ENCODE measurements at places on chromosomes 11 and 22. TPM values are rescaled to one million over a fixed set of nuclear protein-coding genes. Genes with fewer than 3 reads are reported as not detected.

KLHL35 gene
- 1.3 TPM for total RNA-seq

SYT9 gene
- total RNA-seq = not detected

POTEH gene
- total RNA-seq = not detected

SUSD2 gene
- 1.4 TPM for total RNA-seq

C11orf87 gene
- 0.17 TPM for total RNA-seq

CALCA gene
- not detected for total RNA-seq

OR4A16 gene
- not detected for total RNA-seq

THAP12 gene
- 47.0 TPM for total RNA-seq

- no peak for DNase-seq
Measured at GRCh38 chr11:19955660-19956059, 204.6 kb downstream of the DBX1 start.

DNA sequence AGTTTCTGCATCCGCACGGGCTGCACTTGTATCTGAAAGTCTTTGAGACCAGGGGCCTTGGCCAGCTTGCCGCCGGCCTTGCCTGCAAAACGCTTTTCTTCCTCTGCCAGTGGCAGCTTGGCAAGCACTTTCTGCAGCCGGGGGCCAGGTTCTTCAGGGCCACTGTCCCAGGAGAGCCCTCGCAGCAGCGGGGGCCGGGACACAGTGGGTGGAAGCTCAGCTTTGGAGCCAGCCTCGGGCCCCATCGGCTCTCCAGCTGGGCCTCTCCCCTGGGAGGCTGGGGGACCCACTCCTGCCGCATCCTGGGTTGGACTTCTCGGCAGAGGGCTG is 57.5 kb upstream of the LYVE1 start:
- DNase-seq = peak; percentile 76

DNA sequence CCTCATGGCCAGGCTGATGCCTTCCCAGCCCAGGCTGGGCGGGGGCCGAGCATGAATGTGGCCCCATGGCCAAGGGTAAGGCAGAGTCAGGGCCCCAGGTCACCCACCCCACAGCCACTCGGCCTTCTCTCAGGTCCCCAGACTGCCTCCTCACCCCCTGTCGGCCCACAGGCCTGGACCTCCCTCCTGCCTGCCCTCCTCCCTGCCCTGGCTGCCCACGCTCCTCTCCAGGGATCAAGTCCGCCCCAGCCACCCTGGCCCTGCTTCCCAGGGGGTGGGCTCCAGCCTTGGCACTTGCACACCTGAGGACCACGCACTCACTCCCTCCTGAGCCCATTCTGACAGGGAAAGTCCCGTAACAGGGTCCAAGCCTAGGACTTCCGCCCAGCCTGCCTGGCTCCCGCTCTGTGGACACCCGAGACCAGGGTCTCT is 37.8 kb upstream of the TH start:
- DNase-seq = peak; percentile 61

- DNase-seq = no peak
Measured at GRCh38 chr11:115996125-115996807, 492.1 kb upstream of the CADM1 start.

DNA sequence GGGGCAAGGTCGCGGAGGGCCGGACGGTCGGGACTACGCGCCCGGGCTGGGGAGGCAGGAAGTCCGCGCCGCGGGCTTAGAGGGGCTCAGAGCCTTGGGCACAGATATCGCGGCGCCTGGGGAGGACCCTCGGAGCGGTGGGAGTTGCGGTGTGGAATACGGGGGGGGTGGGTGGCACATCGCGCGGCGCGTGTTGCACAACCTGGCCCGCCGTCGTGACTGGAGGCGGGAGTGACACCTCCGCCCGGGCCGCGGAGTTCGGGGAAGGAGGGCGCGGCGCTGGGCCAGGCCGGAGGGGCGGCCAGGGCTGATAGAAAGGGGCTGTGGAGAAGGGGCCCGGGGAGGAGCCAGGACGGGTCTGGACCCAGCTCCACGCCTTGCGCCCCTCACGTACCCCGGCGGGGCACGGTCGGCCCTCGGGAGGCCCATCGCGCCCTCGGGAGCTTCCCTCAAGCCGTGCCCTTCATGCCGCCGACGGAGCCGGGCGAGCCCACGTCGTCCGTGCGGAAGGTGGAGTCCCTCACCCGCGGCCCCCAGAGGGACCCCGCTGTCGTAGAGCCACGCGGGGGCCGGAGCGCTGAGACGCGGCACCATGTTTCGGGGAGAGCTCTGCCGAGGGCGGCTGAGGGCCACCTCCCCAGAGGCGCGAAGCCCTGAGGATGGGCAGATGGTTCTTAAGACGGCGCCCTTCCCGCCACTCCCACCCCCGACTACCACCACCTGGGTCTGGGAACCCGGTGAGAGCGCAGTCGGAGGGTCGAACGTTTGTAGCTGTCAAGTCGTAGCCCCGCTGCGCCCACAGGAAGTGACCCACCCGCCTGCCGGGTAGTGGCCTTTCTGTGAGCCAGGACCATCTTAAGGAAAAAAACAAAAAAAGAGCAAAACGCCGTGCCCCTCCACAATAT is 729 bp downstream of the IL17RA start:
- DNase-seq = no peak

DNA sequence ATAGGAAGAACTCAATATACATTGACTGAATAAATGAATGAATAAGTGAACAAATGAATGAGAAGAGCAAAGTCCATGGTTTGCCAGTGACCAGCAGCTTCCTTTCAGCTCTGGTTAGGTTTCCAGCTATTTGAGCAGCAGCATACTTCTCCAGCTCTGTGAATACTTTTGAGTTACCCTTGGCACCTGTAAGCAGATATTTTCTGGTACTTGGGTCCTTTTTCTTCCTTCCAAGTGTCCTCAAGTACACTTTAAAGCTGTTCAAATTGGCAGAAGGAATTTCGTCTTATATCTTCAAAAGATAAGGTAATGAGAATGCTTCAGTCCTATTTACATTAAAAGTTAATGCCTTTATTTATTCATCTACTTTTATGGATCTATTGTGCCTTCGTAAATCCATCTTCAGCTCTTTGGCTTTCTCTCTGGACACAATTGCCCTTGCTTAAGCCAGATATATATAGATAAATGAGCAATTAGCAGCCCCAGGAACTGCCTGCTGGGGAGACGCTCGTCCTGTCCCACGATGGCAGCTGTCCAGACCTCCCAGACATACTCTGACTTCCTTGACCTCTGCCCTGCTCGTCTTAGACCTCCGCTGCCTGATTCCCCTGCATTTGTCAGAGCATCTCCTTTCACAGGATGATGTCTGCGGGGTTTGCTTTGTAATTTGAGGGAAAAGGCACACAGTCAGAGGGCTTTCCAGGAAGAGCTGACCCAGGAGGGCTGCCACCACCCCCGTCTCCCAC is 926.3 kb downstream of the OPCML start:
- DNase-seq = no peak

DNA sequence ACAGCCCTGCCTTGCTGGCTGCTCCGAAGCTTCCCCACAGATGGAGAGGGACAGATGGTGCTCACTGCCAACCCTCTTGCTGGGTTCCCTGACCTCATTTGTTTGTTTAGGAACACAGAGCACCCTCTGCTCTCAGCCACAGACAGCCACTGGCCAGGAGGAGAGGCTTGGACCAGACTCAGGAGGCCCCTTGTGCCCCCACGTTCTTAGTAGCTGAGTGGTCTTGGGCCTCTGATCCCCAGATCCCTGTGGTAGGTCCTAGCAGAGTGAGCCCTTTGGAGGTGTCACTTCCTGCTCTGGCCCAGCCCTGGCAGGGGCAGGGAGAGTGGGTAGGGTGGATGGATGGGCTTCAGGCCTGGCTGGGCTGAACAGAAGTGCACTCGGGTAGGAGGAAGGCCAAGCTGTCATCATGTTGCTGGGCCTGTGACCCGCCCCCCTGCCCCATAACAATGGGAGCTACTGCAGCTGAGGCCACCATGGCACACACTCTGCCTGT is 84.0 kb downstream of the DHCR7 start:
- no peak for DNase-seq

DNA sequence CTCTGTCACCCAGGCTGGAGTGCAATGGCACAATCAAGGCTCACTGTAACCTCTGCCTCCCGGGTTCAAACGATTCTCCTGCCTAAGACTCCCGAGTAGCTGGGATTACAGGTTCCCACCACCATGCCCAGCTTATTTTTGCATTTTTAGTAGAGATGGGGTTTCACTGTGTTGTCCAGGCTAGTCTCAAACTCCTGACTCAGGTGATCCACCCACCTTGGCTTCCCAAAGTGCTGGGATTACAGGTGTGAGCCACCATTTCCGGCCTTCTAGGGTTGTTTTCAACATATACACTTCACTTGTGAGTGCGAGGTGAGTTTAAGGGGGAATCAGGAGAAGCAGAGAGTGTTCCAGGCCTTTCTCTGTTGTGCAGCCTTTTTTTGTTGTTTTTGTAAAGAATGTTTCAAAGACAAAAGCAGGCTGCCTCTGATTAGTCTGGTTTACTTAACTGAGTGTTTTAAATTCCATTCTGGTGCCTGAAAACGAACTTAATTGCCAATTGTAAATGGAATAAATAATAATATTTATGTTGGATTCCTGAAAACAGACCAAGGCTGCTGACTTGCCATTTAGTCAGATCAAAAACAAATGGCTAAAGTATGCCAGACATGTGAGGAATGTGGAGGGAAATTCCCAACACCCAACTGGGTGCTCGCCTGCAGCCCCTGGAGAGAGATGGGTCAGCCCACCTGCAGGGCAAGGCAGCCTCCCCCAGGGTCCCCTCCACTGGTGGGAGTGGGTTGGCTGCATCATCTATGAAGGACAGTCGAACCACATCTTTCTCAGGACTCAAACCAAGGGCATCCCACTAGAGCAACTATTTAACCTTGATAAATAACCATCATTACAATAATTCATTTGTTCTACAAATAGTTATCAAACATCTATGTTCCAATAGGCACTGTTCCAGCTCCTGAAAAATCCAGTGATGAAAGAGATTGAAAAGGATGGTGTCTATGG is 4.6 kb upstream of the RANGAP1 start:
- no peak for DNase-seq

GRCh38 chr11:76234021-76234415 is 27.7 kb upstream of the WNT11 start:
- no peak for DNase-seq

- no peak for DNase-seq
Measured at GRCh38 chr22:19799322-19800190, 39.0 kb downstream of the TBX1 start.

- DNase-seq = no peak
Measured at GRCh38 chr11:9633679-9634078, 30.2 kb upstream of the SWAP70 start.

- DNase-seq = no peak
Measured at GRCh38 chr11:68527585-68527984, 67.0 kb downstream of the PPP6R3 start.

- no peak for DNase-seq
Measured at GRCh38 chr22:41564563-41564962, 3.8 kb downstream of the CSDC2 start.

GRCh38 chr11:845872-846495 is 3.3 kb downstream of the TSPAN4 start:
- DNase-seq = no peak

- no peak for DNase-seq
Measured at GRCh38 chr22:24107661-24108060, 73.6 kb upstream of the SUSD2 start.

GRCh38 chr11:104003491-104003890 is 32.9 kb upstream of the DDI1 start:
- no peak for DNase-seq

GRCh38 chr22:23503736-23504440 is 76.2 kb downstream of the IGLL1 start:
- peak; percentile 57 for DNase-seq

DNA sequence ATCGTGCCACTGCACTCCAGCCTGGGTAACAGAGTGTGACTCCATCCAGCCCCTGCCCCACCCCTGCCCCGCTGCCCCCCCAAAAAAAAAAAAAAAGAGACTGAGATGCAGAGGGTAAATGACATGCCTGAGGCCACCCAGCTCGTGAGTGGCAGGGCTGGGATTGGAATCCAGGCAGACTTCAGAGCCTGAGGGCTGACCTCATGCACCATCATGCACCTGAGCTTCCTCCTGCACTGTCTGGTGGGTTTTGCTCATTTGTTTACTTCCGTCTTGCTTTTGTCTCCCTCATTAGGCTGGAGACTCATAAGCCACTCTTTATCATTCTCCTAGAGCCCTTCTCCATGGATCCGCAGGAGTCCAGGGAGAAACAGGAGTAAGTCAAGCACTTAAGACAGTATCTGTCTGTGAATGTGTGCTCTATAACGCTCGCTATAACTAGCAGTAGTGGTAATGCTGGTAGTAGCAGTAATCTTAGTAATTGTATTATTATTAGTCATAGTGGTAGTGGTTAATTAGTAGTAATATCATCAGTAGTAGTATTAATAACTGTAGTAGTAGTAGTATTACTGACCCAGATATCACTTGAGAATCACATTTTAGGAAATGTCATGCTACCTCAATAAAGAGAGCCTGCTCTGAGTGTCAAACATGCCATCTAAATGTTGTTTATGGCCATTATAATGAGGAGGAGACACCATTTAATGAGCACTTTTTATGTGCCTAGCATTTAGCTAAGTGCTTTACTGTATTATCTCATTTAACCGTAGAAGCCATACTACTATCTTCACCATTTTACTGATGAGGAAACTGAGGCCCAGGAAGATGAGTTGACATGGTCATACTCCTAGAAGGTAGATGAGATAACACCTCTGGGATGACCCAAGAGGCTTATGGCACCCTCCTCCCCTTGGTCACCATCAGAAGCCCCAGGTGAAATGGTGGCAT is 85.0 kb downstream of the NAT10 start:
- no peak for DNase-seq
